NCI-H2081 (cell line): ENCODE measurements at places on chromosomes 1 and 21.
A peak's percentile ranks its signal among the peaks of the same experiment; 100 is the strongest.

DNA sequence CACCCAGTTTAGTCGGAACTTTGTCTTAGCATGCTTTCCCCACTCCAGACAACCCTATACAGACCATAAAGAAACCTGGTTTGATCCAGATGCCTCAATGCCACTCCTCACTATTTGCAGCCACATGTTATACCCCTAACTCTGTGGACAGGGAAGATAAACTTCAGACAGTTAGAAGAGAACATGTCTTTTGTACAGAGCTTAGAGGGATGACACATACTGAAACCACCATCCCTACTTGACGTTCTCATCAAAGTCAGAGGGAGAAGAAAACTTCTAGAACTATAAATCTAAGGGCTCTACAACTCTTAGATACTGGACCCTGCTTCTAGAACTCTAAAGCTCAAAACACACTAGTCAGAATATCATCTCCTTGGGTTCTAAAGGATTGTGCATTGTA lies 3.7 kb downstream of the SYT6 start:
- no peak for DNase-seq

DNA sequence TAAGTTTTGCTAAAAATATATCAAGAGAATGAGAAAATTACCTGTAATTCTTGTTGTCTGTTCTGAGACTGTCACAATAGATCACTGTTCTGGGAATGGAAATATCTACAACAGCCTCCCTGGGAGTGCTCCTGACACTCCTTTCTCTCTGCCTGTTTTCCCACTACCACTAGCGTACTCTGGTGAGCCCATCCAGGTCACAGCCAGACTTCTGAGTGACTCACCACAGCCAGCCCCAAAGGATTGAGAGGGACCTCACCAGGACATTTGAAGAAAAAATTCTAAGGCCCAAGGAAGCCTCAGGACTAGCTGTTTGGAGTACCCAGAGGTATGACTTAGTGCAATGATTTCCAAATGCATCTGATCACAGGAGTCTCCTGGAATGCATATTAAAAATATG lies 39.0 kb upstream of the TADA1 start:
- no peak for DNase-seq

- DNase-seq, result no peak
Observed at GRCh38 chr1:20280906-20281305, 9.8 kb upstream of the VWA5B1 start.

GRCh38 chr1:208329300-208329699 lies 85.1 kb upstream of the PLXNA2 start:
- DNase-seq, result no peak

- DNase-seq, result no peak
Observed at GRCh38 chr1:85334962-85335361, 58.5 kb upstream of the BCL10 start.

- peak; percentile 44 for DNase-seq
Observed at GRCh38 chr1:154626456-154627256, 18.7 kb upstream of the ADAR start.

DNA sequence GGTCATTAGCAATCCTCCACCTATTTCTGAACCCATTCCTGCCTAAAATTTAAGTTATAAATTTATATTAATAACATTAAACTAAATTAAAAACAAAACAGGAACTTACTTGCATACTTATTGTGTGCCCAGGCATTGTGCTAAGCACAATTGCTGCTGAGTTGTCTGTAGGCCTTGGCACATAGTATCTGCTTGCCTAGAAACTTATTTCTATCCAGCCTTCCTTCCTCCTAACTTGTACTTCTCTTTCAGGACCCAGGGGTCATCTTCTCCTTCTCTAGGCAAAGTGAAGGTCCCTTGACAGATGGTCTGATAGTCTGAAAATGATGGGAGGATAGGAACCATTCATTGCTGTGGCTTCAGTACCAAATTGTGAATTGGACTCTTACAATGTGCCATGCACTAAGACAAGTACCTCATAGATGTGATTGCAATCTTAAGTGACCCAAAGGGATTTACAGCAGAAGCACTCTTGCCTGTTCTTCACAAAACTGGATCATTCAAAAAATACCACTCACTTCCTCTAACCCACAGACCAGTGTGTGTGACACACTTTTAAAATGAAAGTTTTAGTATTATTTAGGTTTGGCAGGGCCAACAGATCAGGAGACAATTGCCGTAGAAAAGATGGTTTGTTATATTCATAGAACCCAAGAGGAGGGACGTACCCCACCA lies 10.3 kb upstream of the CD101 start:
- no peak for DNase-seq

DNA sequence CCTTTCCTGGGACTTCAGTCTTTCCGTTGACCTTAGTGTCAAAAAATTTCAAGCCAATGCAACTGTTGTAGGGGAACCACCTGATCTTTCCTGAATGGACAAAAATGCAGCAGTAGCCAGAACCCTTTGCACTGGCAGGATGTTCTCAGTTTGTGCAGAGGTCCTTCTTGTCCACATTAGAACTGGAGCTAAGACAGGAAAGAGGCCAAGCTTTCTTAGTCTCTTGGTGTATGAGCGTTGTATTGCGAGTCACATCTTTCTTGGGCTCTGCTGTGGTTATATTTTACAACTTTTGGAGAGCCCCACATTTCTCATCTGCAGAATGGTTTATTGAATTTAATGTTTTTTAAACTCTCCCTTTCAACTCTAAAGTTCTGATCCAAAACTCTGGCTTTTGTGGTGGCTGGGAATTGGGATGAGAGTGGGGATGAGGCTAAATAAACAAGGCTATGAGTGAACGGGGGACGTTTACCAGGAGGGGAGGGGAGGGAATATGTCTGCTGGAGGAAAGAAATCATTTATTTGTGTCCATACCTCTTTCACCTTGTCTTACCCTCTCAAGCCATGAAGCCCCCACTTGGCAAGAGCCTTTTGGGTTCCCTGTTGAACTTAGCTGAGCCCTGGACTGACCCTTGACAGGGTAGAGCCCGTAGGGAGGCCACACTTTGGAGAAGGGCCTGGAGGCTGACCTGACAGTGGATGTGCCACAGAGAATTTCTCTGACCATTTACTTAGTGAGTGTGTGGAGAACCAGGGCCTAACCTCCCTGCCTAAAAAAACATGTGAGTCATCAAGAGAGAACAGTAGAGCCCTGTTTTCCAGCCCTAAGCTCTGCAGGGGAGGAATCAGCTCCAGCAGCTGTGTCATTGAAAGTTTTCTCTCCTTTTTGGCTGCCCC lies 586 bp downstream of the CHI3L2 start:
- DNase-seq, result no peak

DNA sequence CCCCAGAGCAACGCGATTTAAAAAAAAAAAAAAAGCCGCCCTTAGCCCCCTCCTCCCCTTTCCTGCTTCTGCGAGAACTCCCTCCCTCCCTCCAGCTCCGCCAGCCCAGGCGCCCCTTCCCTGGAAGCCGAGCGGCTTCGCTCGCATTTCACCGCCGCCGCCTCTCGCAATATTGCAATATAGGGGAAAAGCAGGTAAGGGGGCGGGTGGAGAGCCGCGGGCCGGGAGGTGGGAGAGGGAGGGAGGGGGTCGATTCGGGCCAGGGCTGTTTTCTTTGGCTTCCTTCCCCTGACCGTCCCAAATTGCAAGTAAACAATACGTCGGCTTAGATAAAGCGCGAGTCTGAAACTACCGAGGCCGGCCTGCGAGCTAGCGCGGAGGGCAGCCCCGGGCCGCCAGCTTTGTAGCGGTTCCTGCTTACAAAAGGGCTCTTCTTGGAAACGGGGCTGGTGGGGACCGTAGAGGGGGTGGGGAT lies 408 bp downstream of the LMO4 start:
- peak; percentile 38 for DNase-seq

DNA sequence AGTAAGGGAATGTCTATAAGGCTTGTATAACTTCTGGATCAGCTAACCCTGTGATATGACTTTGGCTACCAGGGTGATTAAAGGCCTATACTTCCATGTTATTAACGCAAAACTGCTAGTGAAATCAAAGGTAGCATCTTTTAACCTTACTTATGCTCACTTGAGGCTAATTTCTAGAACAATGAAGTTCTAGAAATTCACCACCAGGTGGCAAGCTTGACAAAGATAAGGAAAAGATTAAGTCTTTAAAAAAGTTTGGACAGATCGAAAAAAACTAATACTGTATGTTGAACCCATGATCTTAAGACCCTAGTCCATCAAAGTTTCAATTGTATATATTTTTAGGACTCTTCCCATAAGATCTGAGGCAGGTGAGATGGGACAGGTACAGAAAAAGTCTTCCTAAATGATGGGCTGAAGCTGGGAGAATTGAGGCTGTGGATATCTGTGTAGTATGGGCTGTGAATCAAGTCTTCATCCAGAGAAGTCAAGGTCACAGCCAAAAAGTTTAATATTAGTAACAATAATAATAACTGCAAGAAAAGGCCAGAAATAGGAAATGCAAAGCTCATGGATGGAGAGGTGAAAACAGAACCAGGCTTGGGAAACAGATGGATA lies 18.8 kb downstream of the KYAT3 start:
- DNase-seq, result peak; percentile 2

DNA sequence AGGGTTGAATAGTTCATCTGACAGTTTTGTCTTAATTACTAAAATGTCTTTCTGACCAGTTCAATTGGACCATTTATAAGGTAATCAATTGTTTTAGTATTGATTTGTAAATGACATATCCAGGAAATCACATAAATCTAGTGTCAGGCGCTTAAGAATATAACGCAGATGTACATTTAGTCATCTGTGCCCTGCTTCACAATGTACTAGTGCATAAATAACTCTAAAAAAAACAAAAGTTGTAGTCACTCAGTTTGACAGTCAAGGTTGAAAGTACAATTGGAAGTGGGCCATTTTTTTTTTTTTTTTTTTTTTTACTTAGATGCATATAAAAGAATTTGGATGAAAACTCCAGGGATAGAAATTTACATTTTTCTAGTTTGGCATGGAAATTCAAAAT lies 490.4 kb downstream of the PTPRC start:
- DNase-seq, result no peak

- DNase-seq, result no peak
Observed at GRCh38 chr1:211825980-211826379, 4.6 kb downstream of the LPGAT1 start.
